Prostate gland (tissue), 2 donors: ENCODE measurements at places on chromosomes 7 and 10. TPM values are rescaled to one million over a fixed set of nuclear protein-coding genes. Genes with fewer than 3 reads are reported as not detected.

DNA sequence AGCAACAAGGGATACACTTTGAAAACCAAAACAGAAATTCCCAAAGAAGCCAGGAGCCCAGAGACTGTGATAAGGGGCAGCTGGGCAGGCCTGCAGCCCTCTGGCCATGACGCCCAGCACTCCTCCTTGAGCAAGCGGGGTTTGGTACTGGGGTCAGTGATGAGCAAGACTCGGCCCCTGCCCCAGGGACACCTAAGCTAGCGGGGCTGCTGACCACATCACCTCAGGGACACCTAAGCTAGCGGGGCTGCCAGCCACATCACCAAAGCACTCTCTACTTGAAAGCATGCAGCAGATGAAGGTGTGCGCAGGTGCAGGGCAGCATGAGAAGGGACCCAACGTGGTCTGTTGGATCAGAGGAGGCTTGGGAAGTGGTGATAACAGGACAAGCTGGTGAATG, 108.0 kb upstream of the PPP2R2D start:
- no peak for DNase-seq

DNA sequence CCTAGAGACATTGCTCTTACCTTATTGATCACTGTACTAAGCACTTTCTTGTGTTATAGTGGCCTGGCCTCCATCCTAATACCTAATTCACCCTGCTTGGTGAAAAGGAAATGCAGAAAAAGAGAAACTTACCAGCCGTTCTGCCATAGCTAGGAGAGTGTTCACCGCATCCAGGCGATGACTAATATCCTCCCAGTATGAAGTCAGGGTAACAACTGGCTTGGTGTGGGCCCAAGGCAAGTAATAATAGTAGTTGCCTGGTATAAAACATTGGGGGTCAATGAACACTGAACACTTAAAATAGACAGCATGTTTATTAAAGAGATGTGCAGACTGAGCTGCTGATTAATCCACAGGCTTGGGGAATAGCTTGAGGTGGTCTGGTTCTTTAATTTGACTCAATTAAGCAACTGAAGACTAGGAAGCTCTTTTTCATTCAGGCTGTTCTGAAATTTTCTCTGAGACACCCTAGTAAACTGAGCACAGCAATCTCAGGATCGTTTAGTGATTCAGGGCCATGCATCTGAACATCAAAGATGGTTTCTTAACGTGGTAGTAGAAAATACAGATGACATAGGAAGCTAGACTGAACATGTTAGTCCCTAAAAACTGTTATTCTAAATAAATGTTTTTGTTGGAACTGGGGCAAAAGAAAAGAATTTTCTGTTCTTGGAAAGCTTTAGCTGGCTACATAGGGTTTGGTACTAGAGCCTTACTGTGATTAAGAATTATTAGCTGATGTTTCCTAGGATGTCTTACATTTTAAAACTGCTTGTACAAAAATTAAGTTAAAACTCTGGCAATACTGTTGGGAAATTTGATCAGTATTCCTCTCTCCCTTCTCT, 102.2 kb downstream of the MYOF start:
- DNase-seq = no peak

The HYAL4 gene
- total RNA-seq = 1.6 TPM

DNA sequence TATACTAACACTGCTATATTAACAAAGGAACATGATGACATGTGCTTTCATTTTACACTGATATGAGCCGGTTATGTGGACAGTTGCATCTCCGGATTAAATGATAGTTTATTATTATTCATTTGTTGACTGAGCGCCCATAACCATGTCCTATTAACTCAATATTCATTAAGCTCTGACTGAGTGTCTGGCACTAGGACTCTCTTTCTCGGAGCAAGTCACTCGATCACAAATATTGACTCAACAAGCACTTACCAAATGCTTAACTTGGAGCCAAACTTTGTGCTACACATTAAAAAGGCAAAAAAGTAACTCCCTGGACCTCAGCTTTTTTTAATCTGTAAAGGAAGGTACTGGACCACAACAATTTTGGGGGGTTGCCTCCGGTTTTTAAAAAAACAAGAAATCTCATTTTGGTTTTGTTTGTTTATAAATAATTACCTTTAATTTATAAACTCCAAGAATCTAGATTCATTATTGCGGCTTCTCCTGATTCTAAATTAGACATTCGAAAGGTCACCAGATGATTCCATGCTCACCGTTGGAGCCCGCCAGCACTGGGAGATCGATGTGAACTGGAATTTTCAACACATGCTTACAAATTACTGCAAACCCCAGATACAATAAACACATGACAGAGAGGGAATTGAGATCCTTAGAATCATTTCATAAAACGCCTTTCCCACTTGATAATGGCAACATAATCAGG, 8.9 kb upstream of the LYZL1 start:
- DNase-seq = no peak

GRCh38 chr10:80253266-80253962, 36.0 kb downstream of the MAT1A start:
- no peak for DNase-seq

The PWWP2B gene
- 27.5 TPM for total RNA-seq

The VWA2 gene
- 14.6 TPM for total RNA-seq

DNA sequence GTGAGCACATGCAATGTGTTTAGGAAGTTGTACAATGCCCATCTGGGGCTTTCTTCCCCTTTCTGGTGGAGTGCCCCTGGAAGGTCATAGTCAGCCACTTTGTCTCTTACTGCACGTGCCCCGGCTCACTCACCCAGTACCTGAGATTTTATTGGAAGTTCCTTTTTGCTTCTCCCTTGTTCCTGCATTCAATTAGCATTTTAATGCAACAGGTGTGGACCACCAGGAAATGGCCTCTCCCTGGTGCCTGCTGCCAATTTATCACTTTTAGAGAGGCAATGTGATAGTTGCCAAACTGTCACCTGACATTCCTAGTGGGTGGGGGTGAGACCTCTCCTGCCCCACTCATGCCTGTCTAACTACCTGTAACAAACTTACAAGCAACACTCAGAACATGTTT, 293.4 kb upstream of the DKK1 start:
- no peak for DNase-seq

DNA sequence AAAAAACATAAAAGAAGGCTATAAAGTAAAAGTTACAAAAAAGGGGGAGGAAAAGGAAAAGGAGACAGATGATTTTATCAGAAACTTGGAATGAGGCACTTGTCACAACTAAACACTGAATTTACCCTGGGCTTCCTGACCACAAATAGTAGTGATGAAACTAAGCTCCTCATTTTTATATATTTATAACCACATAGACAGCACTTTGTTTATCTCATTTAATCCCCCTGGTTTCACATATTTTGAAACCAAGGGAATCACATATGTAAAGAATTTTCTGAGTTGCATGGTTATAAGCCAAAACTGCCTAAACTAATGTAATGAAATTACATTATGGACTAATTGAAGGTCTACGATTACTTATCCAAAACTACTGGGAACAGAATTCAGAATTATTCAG, 39.6 kb upstream of the MET start:
- DNase-seq = no peak

DNA sequence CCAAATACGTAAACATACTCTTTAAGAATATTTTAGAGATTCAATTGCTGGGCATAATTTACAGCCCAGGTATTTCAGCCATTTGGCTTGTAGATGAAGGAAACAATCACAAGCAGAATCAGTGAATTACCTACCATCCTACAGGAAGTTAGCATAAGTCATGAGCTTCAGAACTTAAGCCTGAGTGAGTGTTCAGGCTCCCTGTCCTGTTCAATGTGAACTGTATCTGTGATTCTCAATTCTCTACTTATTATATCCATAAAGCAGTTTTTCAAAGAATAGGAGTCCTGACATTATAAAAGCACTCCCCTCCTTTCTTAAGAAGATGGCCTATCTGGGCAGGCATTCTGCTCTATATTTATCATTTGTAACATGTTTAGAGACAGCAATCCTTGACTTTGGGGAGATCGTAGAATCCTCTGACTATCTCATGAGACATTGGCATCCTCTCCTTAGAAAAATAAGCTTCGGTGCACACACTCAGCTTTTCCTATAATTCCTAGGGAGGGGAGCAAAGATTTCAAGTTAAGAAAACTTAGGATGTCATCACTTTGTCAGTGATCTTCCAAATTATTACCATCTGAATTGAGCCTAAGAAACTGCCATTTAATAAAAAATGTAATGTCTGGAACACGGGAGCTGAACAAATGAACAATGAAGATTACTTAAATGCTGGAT, 645.2 kb upstream of the IGFBP3 start:
- DNase-seq = no peak

DNA sequence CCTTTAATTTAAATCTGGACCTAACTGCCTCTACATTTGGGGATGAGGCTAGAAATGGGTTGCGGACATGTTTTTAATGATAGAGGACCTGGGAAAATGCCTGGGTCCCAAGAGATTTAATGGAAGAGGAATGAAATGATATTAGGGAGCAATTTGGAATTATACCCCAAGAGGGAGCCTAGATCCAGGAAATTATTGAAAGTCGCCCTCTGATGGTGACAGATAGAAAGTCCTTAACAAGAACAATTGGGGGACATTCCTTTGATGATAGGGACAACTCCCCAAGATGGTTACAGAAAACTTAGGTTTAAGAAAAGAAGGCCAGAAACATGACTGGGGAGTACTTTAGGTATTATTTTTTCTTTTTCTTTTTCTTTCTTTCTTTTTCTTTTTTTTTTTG, 9.5 kb upstream of the TSGA13 start:
- no peak for DNase-seq
